ENCODE measurements at places on chromosomes 16 and 17.
A peak's percentile ranks its signal among the peaks of the same experiment; 100 is the strongest.

DNA sequence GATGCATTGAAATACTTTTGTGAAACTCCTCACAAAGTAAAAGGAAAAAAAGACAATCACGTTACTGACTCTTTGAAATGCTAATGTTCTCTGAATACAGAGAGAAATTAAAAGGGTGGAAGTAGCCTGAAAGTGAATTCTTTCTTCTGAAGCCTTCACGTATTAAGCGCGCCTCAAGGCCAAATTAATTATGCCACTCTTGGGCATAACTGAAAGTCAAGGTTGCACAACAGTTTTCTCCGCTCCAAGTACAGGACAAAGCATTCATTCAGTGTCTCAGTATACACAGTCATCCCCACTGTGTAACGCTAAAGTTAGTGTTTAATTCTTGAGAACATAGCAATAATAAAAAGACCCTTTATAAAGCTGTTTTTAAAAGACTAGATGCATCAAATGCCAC, 21.5 kb downstream of the PARN start:
- no peak for DNase-seq

GRCh38 chr17:42502926-42503325, 33.1 kb upstream of the NAGLU start:
- no peak for DNase-seq

DNA sequence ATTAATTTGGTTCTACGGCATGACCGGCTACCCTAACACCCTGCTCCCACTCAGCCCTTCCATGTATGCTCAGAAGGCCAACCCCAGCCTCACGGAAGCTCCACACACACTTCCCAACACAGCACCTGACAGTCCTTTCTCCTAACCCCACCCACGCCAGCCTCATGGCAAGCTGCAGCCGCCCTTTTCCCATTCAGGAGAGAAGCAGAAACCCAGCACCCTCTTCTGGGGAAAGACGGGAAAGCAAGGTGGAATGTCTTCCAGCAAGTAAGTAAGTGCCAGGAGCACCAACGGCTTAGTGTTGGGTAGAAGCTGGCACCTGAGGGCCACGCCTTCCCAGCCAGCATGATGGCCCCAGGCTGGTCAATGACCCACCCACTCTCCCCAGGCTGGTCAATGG, 32.1 kb downstream of the ABR start:
- DNase-seq: peak; percentile 50

DNA sequence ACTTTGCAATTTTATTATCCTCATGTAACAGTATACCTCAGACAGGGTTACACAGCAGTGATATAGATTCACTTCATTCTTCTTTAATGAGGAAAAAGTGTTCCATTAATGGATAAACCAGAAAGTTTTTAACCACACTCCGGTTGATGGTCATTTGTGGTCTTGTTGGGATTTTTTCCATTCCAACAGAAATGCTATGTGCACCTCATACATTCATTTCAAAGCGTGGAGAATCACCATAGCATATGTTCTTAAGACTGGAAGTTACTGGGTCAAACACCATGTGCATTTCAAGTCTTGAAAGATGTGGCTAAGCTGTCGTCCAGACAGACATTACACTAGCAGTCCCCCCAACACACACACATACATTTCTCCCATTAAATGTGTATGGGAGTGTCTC, 245.8 kb upstream of the CDH5 start:
- no peak for DNase-seq

DNA sequence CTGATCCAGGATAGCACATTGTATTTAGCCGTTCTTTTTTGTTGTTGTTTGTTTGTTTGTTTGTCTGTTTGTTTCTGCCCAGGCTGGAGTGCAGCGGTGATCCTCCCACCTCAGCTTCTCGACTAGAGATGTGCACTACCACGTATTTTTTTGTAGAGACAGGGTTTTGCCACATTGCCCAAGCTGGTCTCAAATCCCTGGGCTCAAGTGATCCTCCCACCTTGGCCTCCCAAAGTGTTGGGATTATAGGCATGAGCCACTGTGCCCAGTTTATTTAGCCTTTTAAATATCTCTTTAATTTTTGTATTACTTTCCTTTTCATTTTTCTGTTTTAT, 9.2 kb upstream of the NLRC5 start:
- DNase-seq: no peak

- DNase-seq: peak; percentile 13
Observed at GRCh38 chr17:50976951-50977472, 110.9 kb upstream of the TOB1 start.

DNA sequence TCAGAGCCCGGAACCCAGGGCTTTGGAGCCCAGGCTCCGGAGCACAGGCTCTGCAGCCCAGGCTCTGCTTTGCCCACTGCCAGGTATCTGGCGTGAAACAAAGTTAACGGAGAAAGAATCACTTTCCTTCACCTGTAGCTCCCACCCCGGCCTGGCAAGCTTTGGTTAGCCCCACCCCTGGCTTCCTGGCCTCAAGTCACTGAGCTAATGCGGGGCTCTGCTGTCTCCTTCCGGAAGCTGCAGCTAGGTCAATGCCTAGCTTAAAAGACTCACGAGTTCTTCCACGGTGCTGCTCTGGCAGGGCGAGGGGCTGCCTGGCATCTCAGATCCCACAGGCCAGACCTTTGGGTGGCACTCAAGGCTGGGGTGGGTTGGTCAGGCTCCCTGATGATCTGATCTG, 21.1 kb upstream of the SPPL2C start:
- no peak for DNase-seq

GRCh38 chr17:73644145-73645049, at the start of gene SDK2:
SDK2 (minus strand) TSS chr17:73644445; CDS start chr17:73644088, 357 bp downstream.
- peak; percentile 59 for DNase-seq

DNA sequence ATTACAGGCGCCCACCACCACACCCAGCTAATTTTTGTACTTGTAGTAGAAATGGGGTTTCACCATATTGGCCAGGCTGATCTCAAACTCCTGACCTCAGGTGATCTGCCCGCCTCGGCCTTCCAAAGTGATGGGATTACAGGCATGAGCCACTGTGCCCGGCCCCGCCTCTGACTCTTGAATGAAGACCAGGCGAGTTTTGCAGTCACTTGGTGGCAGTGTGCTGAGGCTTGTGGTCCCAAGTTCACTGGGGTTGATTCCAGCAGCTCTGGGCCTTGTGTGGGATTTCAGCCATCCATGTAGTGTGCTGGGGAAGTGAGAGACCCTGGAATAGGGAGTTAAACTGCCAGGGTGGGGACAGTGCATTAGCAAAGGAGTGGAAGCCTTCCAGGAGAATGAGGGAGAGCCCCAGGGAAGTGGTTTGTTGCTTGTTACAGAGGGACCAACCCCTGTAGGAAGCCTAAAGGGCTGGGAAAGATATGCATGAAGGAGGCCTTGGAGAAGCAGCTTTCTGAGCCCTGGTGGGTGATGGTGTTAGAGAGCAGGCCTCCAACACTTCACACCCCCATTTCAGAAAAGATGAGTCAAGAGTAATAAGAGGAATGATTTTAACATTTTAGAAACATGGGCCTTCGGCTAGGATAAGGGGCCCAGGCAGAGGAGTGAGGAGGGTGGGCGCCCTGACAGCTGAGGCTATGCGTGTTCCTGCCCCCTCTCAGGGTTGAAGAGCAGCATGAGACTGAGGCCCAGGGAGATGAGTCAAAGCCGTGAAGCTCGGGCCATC, 14.5 kb downstream of the PSKH1 start:
- DNase-seq: no peak

GRCh38 chr16:19518388-19518787, 3.5 kb downstream of the GDE1 start:
- no peak for DNase-seq

DNA sequence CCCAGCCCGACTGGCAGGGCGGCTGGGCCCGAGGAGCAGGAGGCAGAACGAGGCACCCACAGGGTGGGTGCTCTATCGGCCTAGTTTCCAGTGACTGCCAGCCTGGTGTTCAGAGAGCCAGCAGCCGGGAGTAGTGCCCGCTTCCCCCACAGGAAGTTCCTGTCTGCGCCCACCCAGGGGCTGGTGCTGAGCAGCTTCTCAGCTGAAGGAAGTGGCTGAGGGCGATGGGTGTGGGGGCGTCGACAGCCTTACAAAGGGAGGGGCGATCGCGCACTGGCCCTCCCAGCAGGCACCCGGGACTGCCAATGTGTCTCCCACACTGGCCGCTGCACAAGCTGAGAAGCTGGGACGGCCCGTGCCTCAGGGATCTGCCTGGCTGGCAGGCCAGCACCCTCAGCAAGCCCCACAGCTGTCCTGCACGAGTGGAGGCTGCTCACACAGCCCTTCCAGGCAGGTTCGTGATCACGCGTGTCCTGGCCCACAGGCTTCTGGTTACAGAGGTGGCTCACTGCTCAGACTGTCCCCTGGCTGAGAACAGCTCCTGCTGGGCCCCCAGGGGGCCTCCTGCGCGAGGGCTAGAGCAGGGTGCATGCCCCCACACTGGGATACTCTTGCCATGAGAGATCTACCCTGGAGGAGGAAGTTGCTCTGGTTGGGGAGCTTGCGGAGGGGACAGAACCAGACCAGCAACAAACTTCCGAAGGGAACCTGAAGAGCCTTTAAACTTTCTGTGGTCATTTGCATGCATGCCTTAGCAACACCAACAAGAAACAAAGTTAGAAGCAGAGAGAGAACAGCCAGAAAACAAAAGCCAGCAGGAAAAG, 2.5 kb downstream of the RNF166 start:
- no peak for DNase-seq

- DNase-seq: peak; percentile 6
Observed at GRCh38 chr17:15941781-15942180, 3.1 kb upstream of the ADORA2B start.

- DNase-seq: peak; percentile 65
Observed at GRCh38 chr17:75240394-75241142, 20.8 kb downstream of the GGA3 start.

- DNase-seq: no peak
Observed at GRCh38 chr16:77443357-77444146, 8.7 kb upstream of the ADAMTS18 start.
